NAMALWA (cell line): ENCODE measurements at places on chromosomes 3 and 15.

- DNase-seq, result no peak
Measured at GRCh38 chr3:14874784-14875183, 56.0 kb downstream of the FGD5 start.

DNA sequence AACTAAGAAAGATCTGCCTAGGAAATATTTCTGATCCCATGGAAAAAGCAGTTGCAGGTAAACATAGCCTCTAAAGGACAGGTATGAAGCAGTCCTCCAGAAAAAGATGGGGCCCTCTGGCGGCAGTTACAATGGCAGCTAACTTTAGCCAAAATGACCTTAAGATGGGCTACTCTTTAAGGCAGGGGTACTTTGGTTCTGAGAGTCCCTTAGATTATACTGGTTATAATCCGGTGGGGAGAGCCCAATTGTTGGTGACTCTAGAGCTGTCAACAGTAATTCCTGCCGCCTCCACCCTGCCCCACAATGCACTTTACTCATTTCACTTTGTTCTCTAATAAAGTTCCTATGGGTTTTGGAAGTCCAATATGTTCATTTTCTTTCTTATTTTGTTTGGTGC lies 412.8 kb upstream of the WNT5A start:
- peak; percentile 1 for DNase-seq

DNA sequence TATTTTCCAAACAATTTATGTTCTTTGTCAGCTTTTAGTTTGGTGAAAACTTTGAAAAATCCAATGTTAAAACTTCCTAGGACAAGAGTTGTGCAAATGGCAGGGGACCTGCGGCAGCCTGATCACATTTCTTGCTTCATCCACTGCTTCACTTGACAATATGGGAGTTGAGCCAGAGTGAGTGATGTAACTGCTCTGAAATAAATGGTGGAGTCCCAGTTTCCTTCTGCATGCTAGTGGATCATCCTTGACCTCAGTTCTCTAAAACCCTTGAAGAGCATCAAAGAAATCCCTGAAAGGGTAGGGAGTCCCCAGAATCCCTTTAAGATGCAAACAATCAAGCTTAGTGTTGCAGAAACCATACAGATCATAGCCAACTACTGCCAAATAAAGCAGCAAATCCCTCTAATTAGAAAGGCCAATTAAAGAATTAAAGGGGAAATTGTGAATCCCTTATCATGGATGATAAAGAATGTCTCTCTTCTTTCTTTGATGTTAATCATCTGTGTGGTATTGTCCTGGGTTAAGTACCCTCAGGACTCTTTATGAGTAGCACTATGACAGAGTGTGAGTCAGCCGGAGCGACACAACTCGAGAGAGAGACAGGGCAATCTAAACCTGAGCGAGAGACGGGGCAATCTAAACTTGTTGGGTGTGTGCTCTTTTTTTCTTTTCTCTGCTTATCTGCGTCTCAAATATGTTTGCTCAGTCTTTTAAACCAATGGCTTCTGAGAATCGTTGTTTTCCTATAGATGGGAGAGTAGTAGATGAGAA lies 41.8 kb upstream of the GAP43 start:
- DNase-seq, result no peak

- DNase-seq, result no peak
Measured at GRCh38 chr3:58719684-58720083, 53.1 kb upstream of the FAM3D start.

DNA sequence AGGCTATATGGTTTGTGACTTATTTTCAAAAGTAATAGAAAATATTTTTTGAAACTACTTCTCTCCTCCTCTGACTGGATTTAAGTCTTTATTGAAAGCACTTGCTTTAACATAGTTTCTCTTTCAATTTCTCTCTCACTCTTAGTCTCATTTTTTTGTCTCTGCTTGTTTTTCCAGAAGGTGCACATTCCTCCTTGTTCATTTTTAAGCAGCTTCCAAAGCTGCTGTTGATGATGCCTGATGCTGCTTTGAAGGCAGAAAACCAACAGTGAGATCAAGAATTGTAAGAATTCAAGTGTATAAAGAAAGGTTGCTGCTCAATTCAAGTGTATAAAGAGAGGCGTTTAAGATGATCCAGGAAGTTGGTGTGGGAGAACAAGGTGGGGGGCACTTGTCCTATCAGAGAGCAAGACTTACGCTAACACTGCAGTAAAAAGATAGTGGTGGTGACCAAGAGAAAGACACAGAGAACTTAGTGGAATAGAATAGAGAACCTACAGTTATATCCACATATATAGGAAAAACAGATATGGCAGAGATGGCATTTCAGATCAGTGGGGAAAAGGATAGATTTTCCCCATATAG lies 12.1 kb downstream of the NR2C2 start:
- DNase-seq, result no peak

DNA sequence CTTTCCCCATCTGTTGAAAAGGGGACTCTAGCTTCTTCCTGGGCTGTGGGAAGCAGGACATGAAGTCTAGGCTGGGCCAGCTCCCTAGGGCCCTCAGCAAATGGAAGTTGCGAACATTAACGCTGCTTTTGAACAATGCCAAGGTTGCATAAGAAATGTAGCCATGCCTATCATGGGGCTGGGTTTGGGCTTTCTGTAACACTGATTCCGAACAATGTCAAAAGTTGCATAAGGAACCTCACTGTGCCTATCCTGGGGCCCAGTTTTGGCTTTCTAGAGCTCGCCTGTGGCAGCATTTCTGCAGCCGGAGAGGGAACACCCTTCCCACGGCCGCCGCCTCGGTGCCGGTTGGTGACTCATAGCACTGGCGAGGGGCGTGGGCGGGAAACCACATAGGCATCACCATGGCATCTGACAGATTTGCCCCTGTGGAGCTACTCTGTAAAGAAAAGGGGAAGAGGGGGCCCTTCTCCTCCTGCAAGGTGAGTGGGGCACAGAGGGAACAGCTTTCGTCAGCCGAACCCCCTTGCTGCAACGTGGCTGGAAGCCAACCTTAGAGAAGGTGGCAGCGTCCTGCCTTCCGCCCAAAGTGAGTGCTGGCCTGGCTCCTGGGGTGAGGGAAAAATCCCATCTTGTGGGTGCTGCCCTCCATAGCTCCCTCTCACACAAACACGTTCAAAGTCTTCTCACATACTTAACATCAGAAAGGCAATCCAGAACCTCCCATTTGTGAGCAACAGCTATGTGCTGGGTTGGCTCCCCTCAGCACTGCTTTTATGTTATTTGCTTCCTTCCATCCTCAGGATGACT lies 46.6 kb upstream of the ATP2B2 start:
- DNase-seq, result no peak

DNA sequence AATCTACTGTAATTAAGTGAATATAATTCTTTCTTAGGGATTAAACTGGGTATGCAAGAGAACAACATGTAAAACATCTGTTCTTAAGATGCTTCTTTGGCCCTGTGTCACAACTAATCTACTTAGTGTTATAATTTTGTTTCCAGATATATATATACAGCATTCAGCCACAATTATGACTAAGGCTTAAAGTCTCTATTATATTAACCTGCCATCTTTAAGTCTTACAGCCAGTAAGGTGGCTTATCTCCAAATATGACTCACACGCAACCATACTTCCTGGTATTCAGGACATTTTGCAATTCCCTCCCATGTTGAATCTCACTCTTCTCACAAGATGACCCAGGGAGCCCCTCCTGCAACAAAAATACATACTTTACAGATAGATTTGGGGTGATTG lies 6.6 kb upstream of the KBTBD8 start:
- no peak for DNase-seq

GRCh38 chr3:38617137-38617536 lies 32.4 kb downstream of the SCN5A start:
- no peak for DNase-seq

DNA sequence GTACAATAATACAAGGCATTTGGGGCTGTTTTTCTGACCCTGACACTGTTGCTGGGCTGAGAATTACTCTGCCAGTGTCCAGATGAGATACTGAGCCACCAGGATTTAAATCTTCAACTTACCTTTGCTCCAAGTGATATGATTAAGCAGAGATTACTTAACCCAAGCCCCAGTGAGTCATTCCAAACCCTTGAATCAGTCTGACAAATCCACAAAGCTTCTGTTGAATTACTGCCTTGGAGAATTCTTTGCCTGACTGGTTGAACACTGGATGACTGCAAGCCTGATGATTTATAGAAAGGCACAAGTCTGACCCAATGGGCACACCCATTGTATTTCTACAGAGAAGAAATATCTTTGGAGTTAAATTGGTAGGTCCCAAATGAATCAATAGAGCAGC lies 88.2 kb upstream of the TSC22D2 start:
- DNase-seq, result no peak

GRCh38 chr3:136860541-136860940 lies 1.5 kb upstream of the NCK1 start:
- no peak for DNase-seq

- DNase-seq, result no peak
Measured at GRCh38 chr3:77746892-77747291, 707.0 kb downstream of the ROBO2 start.

GRCh38 chr3:186534113-186534669 lies 10.0 kb downstream of the CRYGS start:
- DNase-seq, result peak; percentile 87

DNA sequence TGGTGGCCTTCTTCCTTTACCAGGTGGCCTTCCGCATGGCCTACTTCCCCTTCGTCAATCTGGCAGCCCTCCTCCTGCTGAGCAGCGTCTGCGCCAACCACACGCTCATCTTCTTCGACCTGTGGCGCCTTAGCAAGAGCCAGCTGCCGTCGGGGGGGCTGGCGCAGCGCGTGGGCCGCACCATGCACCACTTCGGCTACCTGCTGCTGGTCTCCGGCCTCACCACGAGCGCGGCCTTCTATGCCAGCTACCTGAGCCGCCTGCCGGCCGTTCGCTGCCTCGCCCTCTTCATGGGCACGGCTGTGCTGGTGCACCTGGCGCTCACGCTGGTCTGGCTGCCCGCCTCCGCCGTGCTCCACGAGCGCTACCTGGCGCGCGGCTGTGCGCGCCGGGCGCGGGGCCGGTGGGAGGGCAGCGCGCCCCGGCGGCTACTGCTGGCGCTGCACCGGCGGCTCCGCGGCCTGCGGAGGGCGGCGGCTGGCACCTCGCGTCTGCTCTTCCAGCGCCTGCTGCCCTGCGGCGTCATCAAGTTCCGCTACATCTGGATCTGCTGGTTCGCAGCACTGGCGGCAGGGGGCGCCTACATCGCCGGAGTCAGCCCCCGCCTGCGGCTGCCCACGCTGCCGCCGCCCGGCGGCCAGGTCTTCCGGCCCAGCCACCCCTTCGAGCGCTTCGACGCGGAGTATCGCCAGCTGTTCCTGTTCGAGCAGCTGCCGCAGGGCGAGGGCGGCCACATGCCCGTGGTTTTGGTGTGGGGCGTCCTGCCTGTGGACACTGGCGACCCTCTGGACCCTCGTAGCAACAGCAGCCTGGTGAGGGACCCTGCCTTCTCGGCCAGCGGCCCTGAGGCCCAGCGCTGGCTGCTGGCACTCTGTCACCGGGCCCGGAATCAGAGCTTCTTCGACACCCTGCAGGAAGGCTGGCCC lies 9.9 kb downstream of the DISP2 start:
- peak; percentile 94 for DNase-seq

DNA sequence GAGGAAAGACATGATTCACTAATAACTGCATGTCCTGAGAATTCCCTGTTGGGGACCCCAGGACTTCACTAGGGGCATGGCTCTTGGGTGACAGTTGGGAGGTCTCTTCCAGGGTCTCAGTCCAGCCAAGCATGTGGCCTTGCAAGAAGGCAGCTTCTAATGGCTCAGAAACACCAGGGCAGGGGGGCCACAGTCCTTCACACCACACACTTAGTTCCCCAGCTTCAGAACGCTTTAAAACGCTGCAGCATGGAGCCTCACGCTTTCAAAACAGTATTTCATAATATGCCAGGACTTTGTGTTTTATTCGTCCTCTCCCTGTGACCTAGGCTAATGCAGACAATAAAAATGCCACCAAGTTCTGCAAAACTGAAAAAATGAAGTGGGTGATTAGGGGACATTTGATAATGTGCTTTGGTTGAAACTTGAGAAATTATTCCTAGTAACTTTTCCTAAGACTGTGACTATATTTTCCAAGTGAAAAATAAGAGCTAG lies 48.4 kb upstream of the LIMD1 start:
- no peak for DNase-seq

- DNase-seq, result no peak
Measured at GRCh38 chr3:186257866-186258265, 104.2 kb downstream of the DGKG start.

DNA sequence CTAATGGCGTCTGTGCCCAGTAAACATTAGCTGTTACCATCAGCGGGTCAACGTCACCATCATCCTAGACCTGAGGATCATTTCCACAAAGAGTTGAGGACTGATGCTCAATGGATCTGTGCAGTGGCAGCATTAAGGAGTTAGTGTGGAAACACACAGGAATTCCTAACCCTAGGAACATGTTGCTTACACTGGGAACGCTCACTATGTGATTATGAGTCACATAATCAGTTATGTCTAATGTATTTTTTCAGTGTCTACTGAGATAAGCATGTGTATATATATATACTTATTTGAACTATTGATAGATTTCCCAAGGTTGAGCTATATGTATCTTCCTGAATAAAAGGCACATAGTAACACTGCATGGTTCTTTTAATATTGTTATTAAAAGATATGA lies 19.0 kb downstream of the ARNT2 start:
- DNase-seq, result no peak

- DNase-seq, result peak; percentile 26
Measured at GRCh38 chr3:138774529-138775253, 60.0 kb downstream of the PIK3CB start.

DNA sequence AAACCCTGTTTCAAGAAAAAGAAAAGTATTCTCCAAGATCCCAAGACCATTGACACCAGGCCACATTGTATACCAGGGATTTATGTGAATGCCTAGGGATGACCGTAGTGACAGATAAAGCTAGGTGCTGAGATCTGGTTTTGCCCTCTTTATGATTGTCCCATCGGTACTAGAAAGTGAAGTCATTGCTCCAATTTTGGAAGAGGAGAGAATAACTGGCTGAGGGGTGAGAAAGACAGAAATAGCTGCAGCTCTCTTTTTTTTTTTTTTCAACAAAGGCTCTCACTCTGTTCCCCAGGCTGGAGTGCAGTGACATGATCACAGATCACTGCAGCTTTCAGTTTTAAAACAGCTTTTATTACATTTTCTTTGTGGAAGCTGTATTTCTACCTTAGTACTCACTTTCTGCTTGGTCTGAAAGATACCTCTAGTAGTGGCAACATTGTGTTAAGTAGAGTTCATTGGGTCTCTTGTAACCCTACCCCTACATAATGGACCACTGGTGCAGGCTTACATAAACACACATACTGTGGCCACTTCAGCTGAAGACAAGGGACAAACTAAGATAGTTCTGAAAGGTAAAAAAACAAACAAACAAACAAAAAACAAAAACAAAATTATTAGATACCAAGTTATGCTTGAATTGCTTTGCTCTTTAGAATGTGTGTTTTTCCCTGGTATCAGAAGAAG lies 18.0 kb downstream of the ZSCAN29 start:
- DNase-seq, result no peak

- DNase-seq, result peak; percentile 83
Measured at GRCh38 chr3:128068156-128068620, 16.0 kb downstream of the SEC61A1 start.
